ENCODE measurements at places on chromosomes 3 and 15.

GRCh38 chr3:46887980-46888494 is 10.5 kb downstream of the PTH1R start:
- no peak for DNase-seq

DNA sequence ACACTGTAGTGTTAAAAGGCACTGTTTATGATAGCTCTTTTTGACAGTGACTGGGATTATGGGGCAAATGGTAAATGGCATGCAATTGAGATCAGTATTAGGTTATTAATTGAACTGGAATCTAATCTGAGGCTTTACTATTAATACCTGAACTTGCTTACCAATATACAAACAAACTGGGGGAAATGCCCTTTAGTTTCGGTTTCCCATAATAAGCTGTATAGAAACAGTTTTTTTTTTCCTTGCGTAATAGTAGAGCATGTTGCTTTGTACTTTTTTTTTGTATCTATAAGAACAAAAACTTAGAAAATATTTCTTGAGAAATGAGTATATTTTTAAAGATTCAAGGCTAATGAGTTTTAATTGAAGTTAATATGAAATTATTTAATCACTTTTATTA is 95.0 kb downstream of the FNDC3B start:
- DNase-seq, result no peak

DNA sequence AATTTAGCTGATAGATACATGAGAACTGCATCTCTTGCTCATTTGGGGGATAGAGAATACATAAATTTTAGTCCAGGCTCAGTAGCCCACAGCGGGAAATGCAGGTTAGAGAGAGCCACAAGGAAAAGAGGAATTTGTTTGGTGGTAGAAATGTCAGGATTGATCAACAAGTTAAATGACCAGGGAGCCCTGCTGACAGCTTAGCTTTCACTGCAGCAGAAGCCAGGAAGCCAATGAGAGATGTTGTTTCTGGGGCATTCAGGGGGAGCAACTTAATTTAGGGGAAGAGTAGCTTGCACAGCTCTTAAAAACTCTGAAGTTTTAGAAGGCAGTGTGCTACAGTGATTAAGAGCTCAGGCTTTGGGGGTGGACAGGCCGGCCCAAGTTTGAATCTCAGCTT is 22.7 kb downstream of the ARHGEF26 start:
- no peak for DNase-seq

DNA sequence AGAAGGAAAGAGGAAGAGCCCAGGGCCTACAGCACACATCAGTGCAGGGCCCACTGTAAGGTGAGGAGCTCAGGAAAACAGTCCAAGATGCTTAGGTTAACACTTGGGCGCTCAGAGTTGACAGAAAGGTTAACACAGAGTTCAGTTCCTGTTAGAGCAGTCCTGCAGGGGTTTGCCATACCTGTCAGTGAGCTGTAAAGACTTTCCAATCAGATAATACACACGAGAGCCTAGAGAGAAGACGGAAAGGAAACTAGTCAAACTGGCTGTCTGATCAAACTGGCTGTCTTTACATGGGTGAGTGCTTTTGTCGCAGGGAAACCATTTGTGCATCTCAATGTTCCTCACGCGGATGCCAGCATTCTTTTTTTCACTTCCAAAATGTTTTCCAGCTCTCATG is 61.4 kb upstream of the ARHGEF26 start:
- no peak for DNase-seq

- no peak for DNase-seq
Measured at GRCh38 chr3:22660606-22661005, 542.5 kb upstream of the UBE2E2 start.

GRCh38 chr15:54517366-54517765 is 539.1 kb downstream of the UNC13C start:
- no peak for DNase-seq

DNA sequence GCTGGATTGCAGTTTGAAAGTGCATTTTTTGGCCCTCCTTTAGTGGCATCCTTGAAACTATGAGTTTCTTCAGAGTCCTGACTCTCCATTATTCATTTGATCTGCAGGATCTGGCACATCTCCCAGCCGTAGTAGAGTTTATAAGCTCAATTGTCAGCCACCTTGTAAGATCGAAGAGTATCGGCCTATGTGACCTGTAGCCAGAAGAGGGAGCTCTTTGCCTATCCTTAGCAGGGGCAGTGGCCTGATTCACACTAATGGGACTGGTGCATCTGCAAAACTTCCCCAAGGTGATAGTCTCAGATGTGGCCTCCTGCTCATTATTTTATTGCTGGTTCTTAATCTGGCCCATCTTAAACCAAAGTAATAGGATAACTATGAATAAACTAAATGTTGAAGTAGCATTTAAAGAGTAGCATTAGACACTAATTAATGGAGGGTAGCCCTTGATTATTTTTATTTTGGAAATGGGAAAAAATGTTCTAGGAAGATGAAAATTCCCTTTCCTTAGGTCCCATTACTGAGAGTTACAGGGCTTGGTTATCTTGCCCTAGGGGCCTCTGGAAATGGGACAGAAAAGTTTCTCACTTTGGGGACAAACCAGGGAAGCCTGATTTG is 21.2 kb downstream of the GCSAM start:
- DNase-seq, result peak; percentile 41

DNA sequence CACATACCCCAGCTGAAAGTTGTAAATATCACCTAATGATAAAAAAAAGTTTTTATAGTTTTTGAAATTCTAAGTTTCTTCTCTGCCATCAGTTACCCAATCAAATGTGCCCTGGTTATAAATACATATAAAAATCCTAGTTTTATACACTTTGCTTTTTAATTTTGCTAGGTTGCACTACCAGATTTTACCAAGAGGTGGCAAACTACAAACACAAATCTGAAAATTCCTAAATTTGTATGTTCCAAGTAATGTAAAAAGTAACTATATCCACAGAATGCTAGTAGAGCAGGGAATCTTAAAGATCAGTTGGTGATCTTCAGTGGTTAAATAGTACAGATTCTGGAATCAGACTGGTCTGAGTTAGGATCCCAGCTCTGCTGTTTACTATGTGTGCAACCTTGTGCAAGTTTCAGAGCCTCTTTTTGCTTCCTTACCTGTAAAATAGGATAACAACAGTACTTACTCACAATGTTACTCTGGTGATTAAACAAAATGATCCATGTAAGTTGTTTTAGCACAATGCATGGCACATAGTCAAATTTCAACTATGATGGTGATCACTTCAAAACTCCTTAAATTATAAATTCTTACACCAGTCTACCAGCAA is 11.0 kb downstream of the TRPM7 start:
- DNase-seq, result no peak

DNA sequence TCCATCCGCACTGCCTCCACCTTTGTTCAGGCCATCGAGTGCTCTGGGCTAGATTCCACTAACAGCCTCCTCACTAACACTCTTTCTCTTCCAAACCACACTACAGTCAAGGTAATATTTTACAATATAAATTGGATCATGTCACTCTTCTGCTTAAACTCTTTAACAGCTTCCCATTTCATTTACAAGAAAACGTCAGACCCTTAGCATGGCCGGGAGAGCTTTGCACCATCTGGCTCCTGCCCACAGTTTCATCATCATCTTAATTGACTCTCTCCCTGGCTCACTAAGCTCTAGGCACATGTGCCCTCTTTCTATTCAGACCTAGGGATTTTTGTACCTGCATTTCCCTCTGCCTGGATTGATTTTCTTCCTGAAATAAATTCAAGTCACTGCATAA is 354.7 kb downstream of the FGF12 start:
- no peak for DNase-seq

GRCh38 chr3:163863146-163863545 is 1215.2 kb downstream of the SI start:
- DNase-seq, result no peak

GRCh38 chr3:131796558-131797198 is 238.1 kb downstream of the CPNE4 start:
- no peak for DNase-seq

DNA sequence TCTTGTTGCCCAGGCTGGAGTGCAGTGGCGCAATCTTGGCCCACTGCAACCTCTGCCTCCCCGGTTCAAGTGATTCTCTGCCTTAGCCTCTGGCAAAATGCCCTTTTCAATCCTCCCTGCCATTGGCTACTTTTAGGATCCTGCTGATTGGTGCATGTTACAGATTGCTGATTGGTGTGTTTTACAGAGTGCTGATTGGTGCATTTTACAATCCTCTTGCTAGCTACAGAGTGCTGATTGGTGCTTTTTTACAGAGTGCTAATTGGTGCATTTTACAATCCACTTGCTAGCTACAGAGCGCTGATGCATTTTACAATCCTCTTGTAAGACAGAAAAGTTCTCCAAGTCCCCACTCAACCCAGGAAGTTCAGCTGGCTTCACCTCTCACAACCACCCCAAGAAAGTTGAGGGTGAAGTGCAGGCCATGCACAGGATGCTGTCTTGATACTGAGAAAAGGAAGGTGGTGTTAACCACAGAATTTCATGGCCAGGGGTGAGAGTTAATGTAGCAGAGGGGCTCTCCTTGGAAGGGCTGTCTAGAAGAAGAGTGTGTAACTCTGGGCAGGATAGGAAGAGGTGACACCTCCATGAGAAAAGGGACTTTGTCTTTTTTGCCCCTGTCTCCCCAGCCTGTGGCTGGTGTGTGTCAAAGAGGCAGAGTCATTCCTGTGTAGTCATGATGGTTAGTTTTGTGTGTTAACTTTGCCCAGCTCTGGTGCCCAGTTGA is 145.9 kb downstream of the APBA2 start:
- DNase-seq, result no peak

DNA sequence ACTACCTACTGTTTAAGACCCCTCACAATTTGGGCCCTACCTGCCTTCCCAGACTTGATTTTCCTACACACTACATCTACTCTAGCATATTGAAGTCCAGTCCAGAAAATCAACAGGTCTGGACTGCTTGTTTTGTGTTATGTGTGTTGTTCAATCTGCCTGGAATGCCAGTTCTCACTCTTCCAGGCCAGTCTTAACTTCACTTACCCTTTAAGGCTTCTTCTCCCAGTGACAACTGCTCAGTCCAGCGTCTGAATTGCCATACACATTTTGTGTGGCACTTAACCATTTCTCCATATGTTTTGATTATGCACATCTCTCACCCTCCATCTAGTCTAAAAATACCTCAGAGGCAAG is 1.1 kb downstream of the TICRR start:
- no peak for DNase-seq

- DNase-seq, result no peak
Measured at GRCh38 chr3:131708241-131708640, 205.5 kb upstream of the MRPL3 start.

DNA sequence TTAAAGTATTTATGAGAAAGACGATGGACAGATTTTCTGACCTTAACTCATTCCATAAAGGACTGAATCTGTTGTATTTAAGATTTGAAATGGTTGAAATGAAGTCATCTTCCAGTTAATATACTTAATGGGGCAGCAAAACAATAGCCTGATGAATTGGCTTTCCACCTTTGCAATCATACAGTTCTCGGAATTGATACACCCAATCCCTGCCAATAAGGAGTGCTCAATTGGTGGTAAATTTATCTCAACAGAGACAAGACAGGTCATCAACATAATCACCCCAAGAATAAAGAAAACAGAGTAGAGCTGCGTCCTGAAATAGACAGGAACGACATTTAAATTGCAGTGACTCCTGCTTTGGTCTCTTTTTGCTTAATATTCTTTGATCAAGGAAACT is 11.2 kb downstream of the ANXA2 start:
- no peak for DNase-seq

- DNase-seq, result peak; percentile 10
Measured at GRCh38 chr3:192917404-192918274, at the start of gene MB21D2. MB21D2 (minus strand) TSS chr3:192917856; CDS start chr3:192917840, 16 bp downstream.

DNA sequence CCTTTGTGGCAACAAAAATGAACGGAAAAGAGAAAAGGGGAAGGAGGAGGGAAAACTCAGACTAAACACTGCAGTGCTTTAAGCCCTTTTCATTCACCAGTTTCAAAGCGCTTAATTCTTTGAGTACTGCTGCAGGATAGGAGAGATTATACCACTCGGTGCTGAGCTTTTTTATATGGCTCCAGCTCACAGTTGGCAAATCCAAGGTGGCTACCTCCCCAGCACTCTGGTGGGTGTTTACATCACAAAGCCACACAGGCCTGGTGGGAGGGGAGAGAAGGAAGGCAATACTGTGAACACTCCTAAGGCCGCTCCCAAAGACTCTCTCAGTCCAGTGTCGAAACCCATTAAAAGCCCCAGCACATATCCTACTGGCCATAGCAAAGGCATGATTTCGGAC is 191.4 kb downstream of the STT3B start:
- DNase-seq, result no peak

GRCh38 chr3:184672977-184673870 is 38.6 kb downstream of the MAGEF1 start:
- DNase-seq, result no peak

DNA sequence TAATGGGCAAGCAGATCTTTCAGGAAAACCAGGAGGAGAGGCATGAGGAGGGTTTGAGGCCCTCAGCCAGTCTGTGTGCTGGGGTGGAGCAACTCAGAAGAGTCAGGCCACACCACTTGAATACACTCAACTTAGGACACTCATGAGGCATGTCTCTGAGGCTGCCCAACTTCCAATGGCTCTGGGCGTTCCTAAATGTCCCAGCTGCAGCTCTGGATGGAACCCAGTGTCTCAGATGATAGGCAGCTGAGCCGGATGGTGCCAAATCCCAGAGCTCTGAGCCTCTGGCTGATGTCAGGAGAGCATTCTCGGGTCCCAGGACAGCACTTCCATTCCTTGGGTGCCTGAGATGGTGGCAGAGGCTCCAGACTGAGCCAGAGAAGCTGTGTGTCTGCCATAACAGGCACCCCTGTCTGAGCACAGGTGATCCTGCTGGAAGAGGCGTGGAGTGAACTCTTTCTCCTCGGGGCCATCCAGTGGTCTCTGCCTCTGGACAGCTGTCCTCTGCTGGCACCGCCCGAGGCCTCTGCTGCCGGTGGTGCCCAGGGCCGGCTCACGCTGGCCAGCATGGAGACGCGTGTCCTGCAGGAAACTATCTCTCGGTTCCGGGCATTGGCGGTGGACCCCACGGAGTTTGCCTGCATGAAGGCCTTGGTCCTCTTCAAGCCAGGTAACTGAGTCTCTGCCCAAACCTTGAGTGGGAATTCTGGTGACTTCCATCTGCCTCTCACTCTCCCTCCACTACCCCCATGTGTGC is 2.8 kb downstream of the NR2E3 start:
- no peak for DNase-seq

DNA sequence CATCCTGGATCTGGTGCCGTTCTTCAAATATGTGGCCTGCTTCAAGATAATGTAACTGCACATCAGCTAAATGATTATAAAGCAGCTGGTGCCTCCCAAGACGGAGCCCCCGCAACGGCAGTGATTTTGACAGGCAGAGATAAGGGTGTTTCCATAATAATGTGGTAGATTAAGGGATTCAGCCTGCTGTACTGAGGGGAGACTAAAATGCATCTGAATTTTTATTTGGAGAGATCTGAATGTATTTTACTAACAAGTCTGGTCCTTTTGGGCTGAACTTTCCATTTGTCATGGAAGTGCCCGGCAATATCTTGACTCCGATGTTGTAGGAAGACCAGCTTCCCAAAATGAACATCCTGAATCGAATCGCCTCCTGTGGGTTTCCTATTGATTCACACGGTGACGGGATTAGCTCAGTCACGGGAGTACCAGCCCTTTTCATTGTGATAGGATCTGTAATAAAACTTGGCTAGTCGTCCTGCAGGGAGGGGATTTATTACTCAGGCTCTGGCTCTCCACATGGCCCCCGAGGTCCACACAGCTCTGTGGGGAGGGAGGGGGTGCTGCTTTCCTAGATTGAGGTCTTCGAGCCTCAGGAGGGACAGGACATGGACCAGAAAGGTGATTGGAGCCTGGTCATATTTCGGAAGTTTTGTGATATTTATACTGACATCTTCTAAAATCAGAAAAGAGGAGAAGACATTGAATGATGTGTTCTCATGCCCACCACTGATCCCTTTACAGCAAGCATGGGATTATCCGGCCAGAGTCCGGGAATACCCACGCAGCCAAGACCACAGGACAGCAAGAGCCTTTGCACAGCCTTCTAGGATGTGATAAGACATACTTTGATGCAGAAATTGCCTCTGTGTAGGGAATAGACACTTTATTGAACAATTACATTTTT is 2.5 kb upstream of the PCSK6 start:
- no peak for DNase-seq
